ENCODE measurements at places on chromosomes 6 and 20. TPM values are rescaled to one million over a fixed set of nuclear protein-coding genes. Genes with fewer than 3 reads are reported as not detected.

Gene SCAND1
- 26.4 TPM for polyA plus RNA-seq

Gene IMPG1
- polyA plus RNA-seq = not detected

Gene SLC16A10
- polyA plus RNA-seq = 0.12 TPM

Gene SLC32A1
- polyA plus RNA-seq = not detected

Gene TUBB1
- polyA plus RNA-seq = 0.02 TPM

Gene TRERF1
- 3.2 TPM for polyA plus RNA-seq

Gene RFX6
- not detected for polyA plus RNA-seq
